ENCODE measurements at places on chromosomes 2 and 18. TPM values are rescaled to one million over a fixed set of nuclear protein-coding genes. Genes with fewer than 3 reads are reported as not detected.

- H3K4me1 ChIP-seq: no peaks in the 10 kb centered on the region
- no peaks in the 10 kb centered on the region for H3K36me3 ChIP-seq
- no peak overlapping the region for H3K27ac ChIP-seq
- H3K27me3 ChIP-seq: no peaks in the 10 kb centered on the region
Observed at GRCh38 chr2:56474412-56475158, 290.8 kb downstream of the CCDC85A start.

DNA sequence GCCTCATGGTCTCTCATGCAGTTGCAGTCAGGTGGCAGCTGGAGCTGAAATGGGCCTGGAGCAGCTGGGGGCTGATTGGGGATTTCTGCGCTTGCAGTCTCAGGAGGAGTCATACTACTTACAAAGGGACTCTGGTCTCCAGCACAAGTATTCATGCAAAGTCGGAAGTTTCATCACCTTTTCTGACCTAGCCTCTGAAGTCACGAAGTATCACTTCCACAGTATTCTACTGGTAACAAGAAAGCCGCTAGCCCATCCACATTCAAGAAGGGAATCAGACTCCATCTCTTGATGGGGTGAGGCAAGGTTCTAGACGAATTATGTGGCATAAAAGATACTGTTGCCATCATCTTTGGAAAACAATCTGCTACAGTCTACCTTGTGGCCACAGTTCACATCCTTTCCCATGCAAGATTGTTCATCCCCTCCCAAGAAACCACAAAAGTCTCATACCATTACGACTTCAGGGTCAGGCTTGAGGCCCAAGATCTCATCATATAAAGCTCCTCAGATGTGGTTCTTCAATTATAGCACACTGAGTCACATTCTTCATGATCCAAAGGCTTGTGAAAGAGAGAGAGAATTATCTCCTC is 95.3 kb downstream of the SMC6 start:
- H3K4me3 ChIP-seq: no peak overlapping the region
- peak overlapping the region; percentile 10 for H3K27ac ChIP-seq
- no peaks in the 10 kb centered on the region for H3K36me3 ChIP-seq
- DNase-seq: no peak
- H3K4me1 ChIP-seq: no peaks in the 10 kb centered on the region
- H3K27me3 ChIP-seq: no peaks in the 10 kb centered on the region

GRCh38 chr2:130759906-130760753 is 4.8 kb downstream of the AMER3 start:
- no peaks in the 10 kb centered on the region for H3K36me3 ChIP-seq
- H3K27ac ChIP-seq: no peak overlapping the region
- no peak for DNase-seq

DNA sequence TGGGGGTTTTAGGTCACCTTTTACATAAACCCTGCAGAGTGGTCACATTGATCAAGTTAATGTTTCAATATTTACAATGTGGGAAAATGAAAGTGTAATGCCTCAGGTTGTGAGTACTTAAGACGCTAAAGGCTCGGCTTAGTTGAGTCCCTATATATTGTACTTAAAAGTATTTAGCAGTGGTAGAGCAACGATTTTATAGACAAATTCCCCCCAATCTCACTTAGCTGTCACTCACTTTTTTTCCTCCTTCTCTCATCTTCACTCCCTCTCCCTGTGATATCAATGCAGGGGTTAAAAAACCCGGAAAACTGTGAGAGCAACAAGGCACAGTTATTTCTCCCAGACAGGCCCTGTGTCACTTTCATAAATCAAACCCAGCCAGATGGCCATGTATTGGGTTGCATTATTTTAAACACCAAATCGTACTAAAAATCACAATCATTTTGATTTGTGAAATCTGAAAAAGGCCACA is 5.4 kb downstream of the POU3F3 start:
- H3K36me3 ChIP-seq: no peaks in the 10 kb centered on the region
- H3K4me1 ChIP-seq: peaks cover 20% of the 10 kb centered on the region
- H3K27me3 ChIP-seq: peaks cover 98% of the 10 kb centered on the region
- no peak overlapping the region for H3K4me3 ChIP-seq
- no peak overlapping the region for H3K27ac ChIP-seq

DNA sequence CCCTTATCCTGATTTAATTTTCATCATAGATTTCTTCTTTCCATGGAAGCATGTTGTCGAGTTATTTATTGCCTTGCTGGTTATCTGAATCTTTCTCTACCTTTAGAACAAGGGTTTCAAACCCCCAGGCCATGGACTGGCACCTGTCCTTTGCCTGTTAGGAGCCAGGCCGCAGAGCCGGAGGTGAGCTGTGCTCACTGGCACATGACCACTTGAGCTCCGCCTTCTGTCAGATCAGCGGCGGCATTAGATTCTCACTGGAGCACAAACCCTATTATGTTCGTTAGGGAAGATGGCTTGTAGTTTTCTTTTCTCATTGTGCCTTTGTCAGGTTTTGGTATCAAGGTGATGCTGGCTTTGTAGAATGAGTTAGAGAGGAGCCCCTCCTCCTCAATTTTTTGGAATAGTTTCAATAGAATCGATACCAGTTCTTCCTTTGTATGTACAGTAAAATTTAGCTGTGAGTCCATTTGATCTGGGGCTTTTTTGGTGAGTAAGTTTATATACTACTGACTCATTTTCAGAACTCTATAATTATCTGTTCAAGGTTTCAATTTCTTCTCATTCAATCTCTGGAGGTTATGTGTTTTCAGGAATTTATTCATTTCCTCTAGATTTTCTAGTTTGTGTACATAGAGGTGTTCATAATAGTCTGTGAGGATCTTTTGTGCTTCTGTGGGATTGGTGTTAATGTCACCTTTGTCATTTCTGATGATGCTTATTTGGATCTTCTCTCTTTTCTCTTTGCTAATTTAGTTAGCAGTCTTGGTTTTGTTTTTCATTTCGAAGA is 668.0 kb upstream of the FAM98A start:
- no peaks in the 10 kb centered on the region for H3K36me3 ChIP-seq
- no peak for DNase-seq
- H3K4me3 ChIP-seq: no peak overlapping the region
- no peak overlapping the region for H3K27ac ChIP-seq
- H3K27me3 ChIP-seq: no peaks in the 10 kb centered on the region
- H3K4me1 ChIP-seq: no peaks in the 10 kb centered on the region

DNA sequence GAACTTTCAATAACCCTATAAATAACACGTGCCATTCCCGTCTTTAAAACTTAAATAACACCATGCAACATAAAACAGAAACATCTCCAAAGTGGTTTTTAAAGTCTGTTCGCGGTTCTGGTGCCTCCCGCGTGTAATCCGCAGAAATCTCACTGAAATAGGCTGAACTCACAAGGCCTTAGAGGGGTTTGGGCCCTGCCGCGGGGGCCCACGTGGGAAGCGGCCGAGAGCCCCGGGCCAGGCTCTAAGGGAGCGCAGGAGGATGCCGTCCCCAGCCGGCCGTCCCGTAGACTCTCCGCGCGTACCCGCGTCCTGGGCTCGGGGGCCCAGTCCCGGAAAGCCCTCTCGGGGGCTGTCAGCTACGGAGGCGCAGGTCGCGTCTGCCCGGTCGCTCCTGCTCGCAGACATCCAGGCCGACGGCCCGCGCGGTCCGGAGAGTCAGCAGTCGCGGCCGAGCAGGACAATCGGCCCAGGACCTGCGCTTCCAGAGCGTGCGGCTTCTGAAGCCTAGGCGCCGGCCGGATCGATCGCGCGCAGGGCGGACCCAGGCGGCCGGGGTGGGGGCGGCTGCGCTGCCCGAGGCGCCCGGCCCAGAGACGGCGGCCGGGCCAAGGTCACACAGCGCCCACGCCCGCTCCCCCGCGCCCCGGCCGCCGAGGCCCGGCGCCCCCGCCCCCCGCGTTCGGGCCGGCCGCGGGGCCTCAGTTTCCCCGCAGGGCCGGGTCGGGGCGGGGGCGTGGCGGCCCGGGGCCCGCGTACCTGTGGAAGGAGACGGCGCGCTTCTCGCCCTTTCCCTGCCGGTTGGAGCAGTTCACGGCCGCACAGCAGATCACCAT is 558 bp downstream of the THAP4 start:
- H3K36me3 ChIP-seq: no peaks in the 10 kb centered on the region
- no peaks in the 10 kb centered on the region for H3K27me3 ChIP-seq
- no peak overlapping the region for H3K27ac ChIP-seq
- peaks cover 16% of the 10 kb centered on the region for H3K4me1 ChIP-seq
- DNase-seq: peak; percentile 87

DNA sequence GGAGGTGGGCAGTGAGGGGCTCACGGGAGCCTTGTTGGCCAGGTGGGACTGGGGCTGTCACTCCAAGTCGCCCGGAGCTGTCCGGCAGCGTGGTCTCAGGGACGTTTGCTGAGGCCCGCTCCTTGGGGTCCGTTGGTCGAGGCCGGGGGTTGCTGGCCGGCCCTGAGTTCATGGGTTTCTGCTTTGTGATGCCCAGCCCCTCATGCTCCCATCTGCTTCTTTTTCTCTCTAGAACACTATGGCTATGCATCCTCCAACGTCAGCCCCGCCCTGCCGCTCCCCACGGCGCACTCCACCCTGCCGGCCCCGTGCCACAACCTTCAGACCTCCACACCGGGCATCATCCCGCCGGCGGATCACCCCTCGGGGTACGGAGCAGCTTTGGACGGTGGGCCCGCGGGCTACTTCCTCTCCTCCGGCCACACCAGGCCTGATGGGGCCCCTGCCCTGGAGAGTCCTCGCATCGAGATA is 14.5 kb downstream of the NFATC1 start:
- H3K27ac ChIP-seq: no peak overlapping the region
- no peak overlapping the region for H3K4me3 ChIP-seq
- no peaks in the 10 kb centered on the region for H3K4me1 ChIP-seq
- DNase-seq: no peak
- no peaks in the 10 kb centered on the region for H3K27me3 ChIP-seq
- H3K36me3 ChIP-seq: no peaks in the 10 kb centered on the region

DNA sequence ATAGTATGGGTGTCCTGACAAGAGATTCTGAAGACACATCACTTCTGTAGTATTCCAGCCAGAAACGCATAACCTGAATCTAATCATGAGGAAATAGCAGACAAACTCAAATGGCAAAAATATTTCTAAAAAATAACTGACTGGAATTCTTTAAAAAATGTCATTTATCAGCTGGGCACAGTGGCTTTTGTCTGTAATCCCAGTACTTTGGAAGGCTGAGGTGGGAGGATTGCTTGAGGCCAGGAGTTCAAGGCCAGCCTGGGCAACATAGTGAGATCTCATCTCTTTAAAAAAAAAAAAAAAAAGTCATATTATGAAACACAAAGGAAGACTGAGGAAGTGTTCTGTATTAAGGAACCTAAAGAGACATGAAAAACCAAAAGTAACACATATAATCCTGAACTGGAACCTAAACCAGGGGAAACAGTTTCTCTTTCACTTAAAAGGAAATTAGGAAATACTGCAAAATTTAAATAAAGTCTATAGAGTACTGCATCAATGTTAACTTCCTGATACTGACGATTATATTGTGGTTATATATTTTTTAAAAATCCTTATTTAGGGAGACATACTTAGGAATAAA is 29.9 kb downstream of the SESTD1 start:
- no peak for DNase-seq
- H3K36me3 ChIP-seq: no peaks in the 10 kb centered on the region
- H3K27ac ChIP-seq: no peak overlapping the region
- H3K27me3 ChIP-seq: no peaks in the 10 kb centered on the region
- peaks cover 12% of the 10 kb centered on the region for H3K4me1 ChIP-seq

The MEP1B gene
- total RNA-seq: not detected

The GALNT14 gene
- 6.0 TPM for total RNA-seq

The MC2R gene
- not detected for total RNA-seq

The SYT4 gene
- total RNA-seq: 0.06 TPM
